ENCODE measurements at places on chromosomes 16 and 17.

DNA sequence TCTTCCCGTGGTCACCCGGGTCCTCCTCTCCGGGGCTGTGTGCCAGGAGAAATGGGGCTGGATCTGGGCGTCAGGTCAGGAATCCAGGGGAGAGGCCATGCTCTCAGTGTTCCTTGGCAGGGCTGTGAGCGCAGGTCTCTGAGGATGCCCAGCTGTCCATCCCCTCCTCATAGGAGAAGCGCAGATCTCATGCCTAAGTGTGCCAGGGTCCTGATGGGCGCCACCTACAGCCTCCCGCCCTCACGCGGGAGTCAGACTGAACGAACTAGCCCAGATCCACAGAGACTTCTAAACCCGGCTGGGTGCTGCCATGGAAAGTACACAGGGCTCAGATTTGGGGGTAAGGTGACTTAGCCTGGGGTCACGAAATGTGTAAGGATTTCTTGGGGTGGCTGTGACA is 24.3 kb downstream of the MGRN1 start:
- no peak for DNase-seq

DNA sequence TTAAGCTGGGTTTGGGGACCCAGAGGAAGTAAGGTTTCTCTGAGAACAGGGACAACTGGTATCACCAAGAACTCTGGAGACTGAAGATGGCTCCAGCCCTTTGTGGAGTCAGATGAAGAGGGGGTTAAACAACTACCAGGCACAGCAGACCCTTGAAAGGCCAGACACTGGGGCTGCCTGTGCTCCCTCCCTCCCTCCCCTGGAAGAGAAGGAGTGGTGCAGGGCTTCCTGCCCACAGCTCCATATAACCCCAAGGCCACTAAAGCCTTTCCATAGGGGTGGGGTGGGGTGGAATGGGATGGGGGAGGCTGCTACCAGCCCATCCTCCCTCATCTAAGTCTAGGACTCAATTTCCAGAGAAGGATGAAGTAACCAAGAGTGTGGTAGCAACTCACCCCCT is 66.7 kb downstream of the CCDC182 start:
- no peak for DNase-seq

DNA sequence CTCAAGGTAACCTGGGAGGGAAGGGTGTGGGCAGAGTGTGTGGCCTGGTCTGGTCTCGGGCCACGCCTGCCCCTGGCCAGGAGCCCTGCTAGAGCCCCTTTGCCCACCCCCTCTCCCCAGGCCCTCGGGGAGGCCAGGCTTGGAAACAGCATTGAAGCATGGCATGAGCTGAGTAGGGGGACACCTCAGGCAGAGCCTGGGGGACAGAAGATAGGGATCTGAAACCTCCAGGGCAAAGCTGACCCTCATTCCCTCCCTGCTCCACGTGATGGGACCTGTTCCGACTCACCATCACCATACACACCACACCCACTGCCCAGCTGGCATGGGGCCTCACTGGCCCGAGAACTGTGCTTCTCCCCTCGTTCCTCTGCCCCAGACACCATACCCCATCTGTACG is 2.5 kb downstream of the RFNG start:
- no peak for DNase-seq

GRCh38 chr17:79840269-79840988 is 1.2 kb upstream of the CBX4 start:
- DNase-seq = no peak

DNA sequence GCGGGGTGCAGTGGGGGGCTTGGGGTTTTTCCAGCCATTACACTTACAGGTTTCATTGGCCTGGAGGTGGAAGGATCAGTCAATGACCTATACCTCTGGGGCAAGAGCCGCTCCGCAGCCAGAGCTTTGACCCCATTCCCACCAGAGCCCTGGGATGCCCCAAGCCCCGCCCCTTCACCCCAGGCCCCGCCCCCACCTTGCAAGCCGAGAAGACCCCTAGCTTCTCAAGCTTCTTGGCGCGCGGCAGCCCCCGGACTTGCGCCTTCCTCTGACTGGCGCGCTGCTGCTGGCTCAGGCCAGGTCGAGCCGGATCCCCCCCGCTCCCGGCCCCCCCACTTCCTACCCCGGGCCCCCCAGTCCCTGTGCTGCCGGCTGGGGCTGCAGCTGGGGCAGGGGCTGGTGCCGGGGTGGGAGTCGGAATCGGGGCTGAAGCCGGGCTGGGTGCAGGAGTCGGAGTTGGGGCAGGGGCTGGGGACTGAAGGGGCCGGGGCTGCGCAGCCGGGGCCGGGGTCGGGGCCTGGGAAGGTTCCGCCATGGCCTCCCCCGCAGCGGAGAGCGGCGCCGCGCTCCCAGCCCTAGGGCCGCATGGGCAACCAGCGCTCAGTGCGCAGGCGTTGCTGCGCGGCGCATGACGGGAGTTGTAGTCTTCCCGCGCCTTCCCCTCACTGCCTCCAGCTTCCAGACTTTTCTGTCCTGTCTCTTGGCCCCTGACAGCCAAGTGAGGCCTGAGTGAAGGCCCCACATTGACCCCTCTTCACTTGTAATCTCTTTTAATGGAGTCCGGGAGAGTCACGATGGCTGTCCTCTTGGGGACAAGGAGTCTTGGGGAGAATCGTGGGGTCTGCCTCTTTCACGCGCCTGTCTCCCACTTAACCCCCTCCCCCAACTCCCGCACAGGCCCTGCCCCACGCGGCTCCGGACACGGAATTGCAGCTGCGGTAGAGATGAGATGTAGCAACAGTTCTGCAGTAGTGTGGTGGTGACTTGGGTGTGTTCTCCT is at the start of gene KAT2A:
Gene KAT2A (minus strand): TSS at position 598 of the 1,000 bp plus-strand sequence. CDS start 63 bp downstream, at position 535.
- no peak for DNase-seq

- no peak for DNase-seq
Measured at GRCh38 chr17:69350911-69351310, 24.0 kb upstream of the ABCA5 start.

DNA sequence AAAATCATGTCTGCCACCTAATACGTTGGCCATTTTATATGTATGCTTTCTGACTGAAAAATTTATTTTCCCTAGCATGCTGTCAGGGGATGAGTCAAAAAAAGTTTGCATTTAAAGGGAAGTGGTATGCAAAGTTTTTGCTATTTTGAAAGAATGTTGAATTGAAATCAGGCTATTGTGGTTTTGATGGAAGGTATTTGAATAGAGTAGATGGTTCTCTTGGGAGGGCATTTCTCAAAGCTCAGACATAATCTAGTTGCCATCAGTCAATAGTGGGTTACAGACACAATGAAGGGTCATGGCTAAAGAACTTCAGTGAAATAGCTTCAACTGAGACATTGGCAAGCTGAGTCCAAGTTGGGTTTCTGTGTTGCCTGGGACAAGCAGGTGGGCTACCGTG is 102.4 kb downstream of the MAP2K6 start:
- DNase-seq = no peak

Data from brain pericyte (primary cell).